Activated CD4-positive, CD25-positive, alpha-beta regulatory T cell treated with anti-CD3 and anti-CD28 coated beads, Interleukin-2, amount 50 U/mL, for 24 hours (primary cell): ENCODE measurements at places on chromosomes 3 and 15.

DNA sequence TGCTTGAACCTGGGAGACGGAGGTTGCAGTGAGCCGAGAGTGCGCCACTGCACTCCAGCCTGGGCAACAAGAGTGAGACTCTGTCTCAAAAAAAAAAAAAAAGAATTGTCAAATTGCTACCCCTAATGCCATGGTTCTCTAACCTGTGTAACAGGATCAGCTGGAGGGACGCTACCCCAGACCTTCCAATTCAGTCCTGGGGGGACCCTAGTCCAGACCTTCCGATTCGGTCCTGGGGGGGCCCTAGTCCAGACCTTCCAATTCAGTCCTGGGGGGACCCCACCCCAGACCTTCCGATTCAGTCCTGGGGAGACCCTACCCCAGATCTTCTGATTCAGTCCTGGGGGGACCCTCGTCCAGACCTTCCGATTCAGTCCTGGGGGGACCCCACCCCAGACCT, 29.8 kb upstream of the MUC20 start:
- ATAC-seq: no peak

DNA sequence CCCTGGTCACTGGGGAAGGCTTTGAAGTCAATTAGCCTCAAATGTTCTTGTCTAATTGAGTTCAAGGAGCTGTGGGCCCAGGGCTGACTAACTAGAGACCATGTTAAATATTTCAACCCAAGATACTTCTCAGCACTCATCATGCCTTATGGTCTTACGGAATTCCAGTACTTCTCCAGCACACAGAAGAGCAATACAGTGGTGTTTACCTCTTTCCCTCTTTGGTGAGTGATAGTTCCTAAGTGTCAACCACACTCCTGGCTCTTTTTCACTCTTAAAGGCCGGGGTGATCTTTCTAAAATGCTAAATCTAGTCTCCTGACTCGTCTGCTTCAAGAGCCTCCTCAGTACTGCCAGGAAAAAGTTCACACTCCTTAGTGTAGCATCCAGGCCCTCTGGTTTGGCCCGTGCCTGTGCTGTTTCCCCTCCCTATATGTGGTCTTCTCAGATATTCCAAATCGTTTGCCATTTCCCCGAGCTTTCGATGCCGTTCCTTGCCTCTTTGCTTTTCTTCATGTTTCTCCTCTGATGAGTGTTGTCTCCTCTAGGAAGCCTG, 4.7 kb downstream of the MYZAP start:
- no peak for ATAC-seq

GRCh38 chr3:175411946-175412345, 552.8 kb downstream of the NAALADL2 start:
- no peak for ATAC-seq

- no peak for ATAC-seq
These were observed 3.0 kb downstream of the SMC4 start for GRCh38 chr3:160402221-160403027.

DNA sequence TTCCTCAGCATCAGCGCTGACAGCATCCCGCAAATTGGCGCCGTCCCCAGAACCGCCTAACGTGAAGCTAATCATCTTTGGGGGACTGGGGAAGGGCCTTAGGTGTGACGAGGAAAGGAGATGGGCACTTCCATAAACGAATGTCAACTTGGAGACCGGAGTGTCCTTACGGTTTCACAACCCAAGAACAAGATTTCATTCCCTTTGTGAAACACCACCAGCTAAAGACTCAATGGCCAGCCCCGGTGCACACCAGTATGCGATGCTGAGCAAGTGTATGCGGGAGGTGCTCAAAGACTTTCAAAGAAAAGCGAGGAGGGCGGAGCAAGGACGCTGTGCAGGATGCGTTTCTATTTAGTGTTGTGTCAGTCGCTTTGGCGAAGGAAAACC, 759 bp upstream of the TTBK2 start:
- no peak for ATAC-seq
